ENCODE measurements at places on chromosomes 2 and 18. TPM values are rescaled to one million over a fixed set of nuclear protein-coding genes. Genes with fewer than 3 reads are reported as not detected.

ECEL1 gene
- total RNA-seq, result 0.21 TPM

TGOLN2 gene
- total RNA-seq, result 116 TPM

TWSG1 gene
- 11.2 TPM for total RNA-seq

PNO1 gene
- total RNA-seq, result 15.1 TPM

PRKAG3 gene
- not detected for total RNA-seq

MAL gene
- total RNA-seq, result 178 TPM

NPHP1 gene
- 0.18 TPM for total RNA-seq

ANTXR1 gene
- total RNA-seq, result 0.23 TPM

DRC1 gene
- not detected for total RNA-seq

DNAJC5G gene
- not detected for total RNA-seq

DYNAP gene
- total RNA-seq, result not detected

FOXI3 gene
- total RNA-seq, result not detected

INHA gene
- not detected for total RNA-seq

DIS3L2 gene
- total RNA-seq, result 25.4 TPM

CYBRD1 gene
- total RNA-seq, result 0.44 TPM

MBP gene
- 94.7 TPM for total RNA-seq

RGPD6 gene
- total RNA-seq, result 16.3 TPM

EVA1A gene
- not detected for total RNA-seq

GAL3ST2 gene
- total RNA-seq, result not detected

CNTNAP5 gene
- total RNA-seq, result not detected

SCYGR6 gene
- not detected for total RNA-seq

ELOA2 gene
- total RNA-seq, result not detected

MC2R gene
- not detected for total RNA-seq

REG3G gene
- not detected for total RNA-seq

PASK gene
- total RNA-seq, result 71.9 TPM

KDM3A gene
- 49.6 TPM for total RNA-seq

FAM228A gene
- total RNA-seq, result not detected

CCDC150 gene
- total RNA-seq, result 30.6 TPM

RUFY4 gene
- total RNA-seq, result 1.4 TPM

UGT1A1 gene
- not detected for total RNA-seq

TUBA4B gene
- not detected for total RNA-seq

CXCR2 gene
- 0.30 TPM for total RNA-seq

ZNF396 gene
- 0.70 TPM for total RNA-seq

PAPOLG gene
- total RNA-seq, result 14.7 TPM

TUBA3E gene
- total RNA-seq, result not detected

HOXD4 gene
- total RNA-seq, result not detected

IL36B gene
- not detected for total RNA-seq
